Head of caudate nucleus (tissue), 42 donors: ENCODE measurements at places on chromosomes 3 and 15.

- DNase-seq, result no peak
These were observed 185.2 kb downstream of the SHOX2 start for GRCh38 chr3:157920822-157921700.

- no peak for DNase-seq
These were observed 176.2 kb downstream of the EPHB1 start for GRCh38 chr3:134971306-134971705.

DNA sequence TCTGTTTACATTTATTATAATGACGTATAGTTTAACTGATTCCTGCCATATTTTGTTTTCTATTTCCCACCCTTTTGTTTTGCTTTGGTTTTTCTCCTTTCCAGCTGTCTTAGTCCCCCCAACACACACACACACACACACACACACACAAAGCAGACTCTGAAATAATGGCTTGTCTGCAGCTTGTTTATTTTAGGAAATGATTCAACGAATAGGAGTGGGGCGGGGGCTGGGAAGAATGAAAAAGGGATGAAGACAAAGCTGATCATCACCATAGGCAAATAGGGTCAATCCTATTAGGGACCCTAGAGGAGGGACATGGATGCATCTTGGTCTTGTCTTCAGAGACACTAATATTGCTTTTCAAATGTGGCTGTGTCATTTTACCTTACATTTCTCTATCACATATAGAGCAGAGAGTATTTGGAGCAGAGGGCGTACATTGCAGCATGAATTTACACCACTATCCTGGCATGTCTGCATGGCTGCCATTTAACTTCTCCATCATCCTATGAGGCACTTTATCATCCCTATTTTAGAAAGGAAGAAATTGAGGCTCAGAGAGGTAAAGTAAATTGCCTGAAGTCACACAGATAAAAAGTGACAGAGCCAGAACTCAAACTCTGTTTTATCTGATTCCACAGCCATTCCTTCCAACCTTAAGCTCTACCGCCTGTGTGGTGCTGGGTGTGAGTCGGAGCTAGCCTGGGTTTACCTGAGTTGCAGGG is 147.2 kb upstream of the TPM1 start:
- no peak for DNase-seq

GRCh38 chr3:129611812-129612533 is 5.5 kb upstream of the PLXND1 start:
- no peak for DNase-seq

DNA sequence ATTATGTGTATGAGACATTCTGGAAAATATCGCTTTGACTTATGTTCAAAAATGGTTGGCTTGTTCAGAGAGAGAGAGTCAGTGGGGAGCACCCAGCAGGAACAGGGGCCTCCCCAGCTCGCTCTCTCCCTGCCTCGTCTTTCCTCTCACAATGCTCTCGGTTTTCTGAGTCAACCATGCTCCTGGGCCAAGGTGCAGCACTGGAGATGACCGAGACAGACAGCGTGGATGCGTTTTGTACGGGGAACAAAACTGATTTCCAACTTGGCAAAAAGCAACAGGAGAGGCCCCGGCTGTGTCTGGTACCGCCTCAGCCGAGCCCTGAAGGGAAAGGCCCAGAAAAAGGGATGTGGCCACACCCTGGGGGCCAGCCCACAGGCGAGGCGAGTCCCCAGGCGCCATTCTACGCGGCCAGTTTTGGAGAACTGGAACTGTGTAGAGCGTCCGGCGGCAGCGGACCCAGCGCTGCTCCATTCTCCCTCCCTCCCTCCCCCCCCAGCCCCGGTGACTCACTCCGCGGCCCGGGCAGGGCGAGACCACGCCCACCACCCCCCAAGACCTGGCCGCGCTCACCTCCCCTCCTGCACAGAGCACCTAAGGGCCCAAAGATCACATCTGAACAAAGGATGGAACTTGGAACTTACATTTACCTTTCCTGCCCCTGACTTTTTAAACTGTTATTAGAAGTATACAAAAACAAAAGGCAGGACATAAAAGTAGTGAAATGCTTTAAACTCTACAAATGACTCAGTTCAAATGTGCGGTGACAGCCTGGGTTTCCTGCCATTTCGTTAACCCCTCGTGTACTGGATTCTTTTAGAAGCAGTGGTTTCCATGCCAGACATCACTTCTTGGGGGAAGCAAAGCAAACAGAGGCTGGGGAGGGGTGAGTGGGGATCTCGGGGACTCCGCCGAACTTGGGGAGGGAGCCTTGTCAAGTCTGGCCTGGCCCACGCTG is 12.7 kb downstream of the ATP10A start:
- no peak for DNase-seq

DNA sequence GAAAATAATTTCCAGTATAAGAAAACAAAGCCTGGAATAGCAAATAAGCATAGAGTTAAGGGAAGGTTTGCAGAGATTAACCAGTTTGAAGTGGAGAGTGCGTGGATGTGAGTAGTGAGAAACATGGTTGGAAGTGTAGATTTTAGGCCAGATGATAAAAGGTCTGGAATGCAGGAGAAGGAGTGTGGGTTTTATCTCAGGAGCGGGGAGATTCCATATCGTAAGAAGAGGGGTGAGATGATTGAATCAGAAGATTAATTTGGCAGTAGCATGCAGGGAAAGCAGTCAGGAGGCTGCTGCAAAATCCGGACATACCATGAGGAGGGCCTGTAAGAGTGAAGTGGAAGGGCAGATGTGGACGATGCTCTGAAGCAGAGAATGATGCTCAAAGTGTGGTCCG is 13.7 kb downstream of the PPARG start:
- no peak for DNase-seq

DNA sequence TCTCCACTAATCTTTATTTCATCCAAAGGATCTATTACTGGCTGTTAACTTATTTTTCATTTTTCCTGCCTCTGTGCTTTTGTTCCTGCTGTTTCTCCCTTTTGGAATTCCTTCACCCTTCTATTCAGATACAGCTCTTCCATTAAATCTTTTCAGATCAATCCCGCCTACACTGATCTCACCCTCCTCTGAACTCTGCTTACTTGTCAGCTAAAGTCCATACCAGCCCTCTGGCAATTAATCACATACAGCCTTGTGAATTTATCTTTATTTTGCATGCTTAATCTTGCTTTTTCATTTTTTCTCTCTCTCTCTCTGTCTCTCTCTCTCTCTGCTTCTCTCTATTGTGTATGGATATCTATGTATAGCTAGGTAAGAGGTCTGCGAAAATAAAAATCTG is 100.8 kb upstream of the UMPS start:
- no peak for DNase-seq

DNA sequence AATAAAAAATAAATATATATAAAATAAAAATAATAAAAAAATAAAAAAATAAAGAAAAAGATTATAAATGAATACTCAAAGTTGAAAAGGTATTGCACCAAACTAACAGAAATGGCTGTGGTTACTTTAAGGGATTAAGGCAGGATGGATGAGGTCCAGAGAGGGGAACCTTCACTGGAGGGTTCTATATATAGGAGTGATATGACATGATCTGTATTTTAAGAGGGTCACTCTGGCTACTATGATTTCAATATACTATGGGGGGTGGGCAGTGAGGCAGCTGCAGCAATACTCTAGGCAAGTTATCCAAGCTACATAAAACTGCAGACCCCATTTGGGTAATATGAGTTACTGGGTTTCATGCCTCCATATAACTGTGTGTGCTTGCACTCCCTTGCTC is 24.6 kb downstream of the ACAD11 start:
- DNase-seq, result no peak

DNA sequence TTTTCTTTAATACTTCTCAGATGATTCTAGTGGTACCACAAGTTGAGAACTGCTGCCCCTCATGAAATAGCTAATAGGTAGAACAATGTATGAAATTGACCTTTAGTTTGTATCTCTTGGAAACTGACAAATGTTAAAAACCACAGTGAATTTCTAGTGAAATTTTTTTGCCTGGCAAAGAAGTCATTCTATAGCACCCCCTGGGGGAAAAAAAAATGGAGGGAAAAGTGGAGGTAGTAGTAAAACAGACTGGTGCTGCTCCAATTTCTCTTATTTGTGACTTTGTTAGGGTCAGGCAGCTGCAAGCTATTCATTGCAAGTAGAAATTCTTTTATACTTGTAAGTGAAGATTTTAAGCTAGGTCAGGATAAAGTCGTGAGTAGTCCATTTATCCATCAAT is 605.0 kb downstream of the NLGN1 start:
- no peak for DNase-seq

GRCh38 chr15:60840703-60841411 is 361.9 kb upstream of the ICE2 start:
- DNase-seq, result no peak

DNA sequence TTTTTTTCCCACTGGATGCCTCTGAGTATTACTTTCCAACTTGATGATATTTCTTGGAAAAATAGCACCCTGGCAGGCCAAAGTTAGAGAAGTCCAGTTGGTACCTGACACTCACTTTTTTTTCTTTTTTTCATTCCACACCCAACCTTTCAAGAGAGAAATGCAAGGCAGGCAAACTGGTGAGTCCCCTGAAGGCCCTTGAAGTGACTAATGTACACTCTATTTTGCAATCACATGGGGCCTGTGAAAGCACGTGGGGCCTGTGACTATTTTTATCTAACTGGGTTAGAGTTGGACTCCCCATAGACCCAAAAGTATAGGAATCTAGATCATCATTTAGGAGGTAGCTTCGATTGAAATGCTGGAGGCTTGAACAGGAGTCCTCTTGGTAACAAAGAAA is 316.7 kb downstream of the CHL1 start:
- no peak for DNase-seq

DNA sequence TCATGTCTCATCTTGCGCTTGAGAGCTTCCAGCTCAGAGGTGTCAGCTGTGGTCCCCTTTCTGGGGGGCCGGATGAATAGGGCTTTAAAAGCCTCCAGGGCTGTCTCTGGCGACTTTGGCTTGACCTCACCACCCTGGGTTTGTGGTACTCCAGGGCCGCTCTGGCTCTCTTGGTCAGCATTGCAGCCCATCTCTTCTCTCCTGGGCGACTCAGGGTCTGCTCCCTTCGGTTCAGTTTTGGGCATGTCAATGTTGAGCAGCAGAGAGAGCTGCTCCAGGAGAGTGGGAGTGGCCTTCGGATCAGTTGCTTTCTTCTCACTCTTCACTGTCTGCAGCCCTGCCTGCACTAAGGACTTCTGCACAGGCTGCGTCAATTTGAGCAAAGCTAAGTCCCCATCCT is 127.9 kb downstream of the FMN1 start:
- no peak for DNase-seq

DNA sequence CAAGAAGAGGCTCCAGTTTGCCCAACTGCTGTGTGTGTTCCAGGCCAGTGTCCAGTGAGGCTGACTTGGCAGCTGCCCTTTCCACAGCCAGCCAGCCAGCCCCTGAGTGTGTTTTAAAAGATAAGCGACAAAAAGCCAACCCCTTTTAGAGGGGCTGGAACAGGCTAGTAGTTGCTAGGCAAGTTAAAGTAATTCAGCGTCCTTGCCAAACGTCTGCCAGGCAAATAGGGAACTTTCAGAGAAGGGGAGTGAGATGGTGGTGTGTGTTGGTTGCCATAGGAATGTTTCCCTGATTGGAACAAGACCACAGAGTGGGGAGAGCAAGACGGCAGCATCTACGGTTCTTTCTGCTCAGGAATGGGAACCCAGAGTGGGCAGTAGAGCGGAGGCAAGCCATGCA is 86.3 kb downstream of the TMEM108 start:
- DNase-seq, result peak; percentile 18

GRCh38 chr3:52068055-52068571 is 11.7 kb upstream of the DUSP7 start:
- no peak for DNase-seq

- peak; percentile 30 for DNase-seq
These were observed 28.3 kb upstream of the ALDH1L1 start for GRCh38 chr3:126208606-126209256.

- DNase-seq, result no peak
These were observed 11.4 kb downstream of the SEMA3G start for GRCh38 chr3:52433328-52433995.

- peak; percentile 10 for DNase-seq
These were observed 28.9 kb upstream of the SNRPA1 start for GRCh38 chr15:101323793-101324523.

GRCh38 chr3:53554559-53555067 is 60.2 kb downstream of the CACNA1D start:
- DNase-seq, result no peak

DNA sequence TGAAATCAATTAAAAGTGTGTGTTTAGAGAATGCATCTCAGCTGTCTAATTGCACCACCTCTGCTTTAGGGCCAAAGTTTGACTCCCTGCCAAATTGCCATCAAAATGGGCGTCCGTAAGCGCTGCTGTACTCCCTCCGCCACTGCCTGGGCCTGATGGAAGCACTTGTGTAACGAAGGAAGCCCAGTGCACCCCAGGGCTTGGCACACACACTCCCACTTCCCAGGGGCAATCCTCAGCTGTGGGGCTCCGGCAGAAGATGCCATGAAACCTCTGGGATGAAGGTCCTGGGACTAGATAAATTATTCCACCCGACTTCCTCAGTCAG is 137.8 kb downstream of the RORA start:
- DNase-seq, result no peak

- no peak for DNase-seq
These were observed 39.1 kb downstream of the MGLL start for GRCh38 chr3:127783166-127783565.

GRCh38 chr3:152281133-152281713 is 12.5 kb downstream of the MBNL1 start:
- no peak for DNase-seq

DNA sequence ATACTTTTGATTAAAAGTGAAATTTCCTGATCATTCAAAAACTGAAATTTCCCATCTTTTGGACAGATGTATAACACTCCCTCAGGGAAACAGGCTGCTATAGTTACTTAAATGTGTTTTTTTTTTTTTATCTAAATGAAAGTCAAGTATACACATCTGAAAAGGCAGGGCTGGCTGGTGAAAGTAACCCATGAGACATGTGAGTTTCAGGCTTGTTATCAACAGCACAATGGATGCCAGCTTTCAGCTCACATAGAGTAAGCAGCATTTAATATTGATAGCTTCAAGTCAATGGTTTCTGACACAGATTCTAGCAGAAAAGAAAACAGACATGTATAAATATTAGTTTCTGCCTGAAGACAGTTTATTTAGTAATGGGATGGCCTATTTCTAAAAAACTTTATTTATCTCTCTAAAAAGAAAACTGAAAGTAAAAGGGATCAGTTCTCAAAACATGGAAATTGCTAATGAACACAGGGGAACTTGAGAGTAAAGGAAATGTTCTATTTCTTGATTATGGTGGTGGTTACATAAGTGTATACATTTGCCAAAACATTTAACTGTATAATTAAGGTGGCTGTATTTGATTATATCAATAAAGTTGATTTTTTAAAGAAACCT is 89.7 kb upstream of the CMC1 start:
- DNase-seq, result no peak
